Neuronal stem cell (in vitro differentiated cells): ENCODE measurements at places on chromosomes 7 and 10.

DNA sequence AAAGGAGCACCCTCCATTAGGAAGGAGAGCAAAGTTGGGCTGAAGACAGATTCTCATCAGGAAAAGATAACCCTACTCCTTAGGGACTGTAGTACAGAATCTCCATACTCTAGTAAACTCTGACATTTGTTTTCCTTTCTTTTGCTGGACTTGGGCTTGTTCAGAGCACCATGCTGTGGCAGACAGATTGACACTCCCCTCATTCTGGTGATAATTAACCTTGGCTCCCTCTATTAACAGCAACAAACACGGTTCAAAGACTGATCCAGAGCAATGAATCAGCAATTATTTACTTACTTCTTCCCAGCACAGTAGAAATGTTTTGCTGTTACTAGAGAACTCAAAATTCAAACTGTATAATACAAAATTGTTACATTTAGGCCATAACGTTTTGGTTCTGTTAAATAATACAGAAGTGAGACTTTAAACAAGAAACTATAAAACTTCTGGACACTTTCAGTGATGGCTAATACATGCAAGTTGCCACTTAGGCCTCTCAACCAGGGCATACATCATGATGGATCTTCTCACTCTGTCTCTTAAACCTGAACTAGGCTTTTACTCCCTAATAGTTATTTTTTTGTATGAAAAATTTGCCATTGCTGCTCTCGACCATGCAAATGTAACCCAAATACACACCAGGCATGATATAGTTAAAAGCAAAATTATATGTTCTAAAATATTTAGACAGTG lies 639.0 kb downstream of the IPMK start:
- no peak for DNase-seq

- DNase-seq, result no peak
Measured at GRCh38 chr7:79968894-79969293, 165.7 kb upstream of the GNAI1 start.

DNA sequence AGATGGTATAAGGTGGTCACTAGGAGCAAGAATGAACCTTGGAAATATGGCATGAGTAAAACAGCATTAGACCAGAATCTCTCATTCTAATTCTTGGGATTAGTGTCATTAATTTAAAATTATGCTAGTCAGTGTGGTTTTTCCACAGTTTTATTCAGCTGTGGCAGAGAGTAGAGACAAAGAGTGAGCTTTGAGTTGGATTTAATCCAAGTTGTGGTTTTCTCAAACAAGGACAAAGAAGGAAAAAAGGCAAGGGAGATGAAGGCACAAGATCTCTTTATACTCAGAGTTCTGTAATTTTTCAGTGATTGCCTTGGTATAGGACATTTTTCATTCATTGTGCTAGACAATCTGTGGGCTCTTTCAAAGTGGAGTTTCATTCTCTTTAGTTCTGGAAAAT lies 28.2 kb upstream of the AKAP9 start:
- no peak for DNase-seq

- no peak for DNase-seq
Measured at GRCh38 chr10:22895252-22895651, 32.6 kb upstream of the ARMC3 start.

DNA sequence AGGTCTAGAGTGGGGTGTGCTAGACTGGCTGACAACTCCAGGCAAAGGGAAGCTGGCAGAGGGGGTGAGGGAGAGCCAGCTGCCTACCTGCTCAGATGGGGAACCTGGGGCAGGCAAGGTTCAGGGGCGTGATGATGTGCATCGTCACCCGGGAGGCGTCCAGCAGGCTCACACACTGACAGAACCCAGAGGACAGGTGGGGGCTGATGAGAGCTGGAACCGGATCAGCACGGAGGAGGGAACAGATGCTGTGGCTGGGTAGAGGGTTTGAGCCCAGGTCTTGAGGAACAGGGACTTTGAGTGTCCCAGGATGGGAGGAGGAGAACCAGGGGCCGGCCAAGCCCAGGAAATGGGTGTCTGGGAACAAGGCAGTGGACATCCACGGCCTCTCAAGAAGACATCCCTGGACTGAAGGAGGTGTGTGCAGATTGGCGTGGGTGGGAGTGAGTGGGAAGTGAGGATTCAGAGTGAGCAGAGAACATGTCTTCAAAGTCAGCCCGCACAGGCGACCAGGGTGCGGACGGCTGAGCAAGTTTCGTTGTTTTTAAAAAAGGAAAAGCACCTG lies 3.9 kb downstream of the RASGEF1A start:
- no peak for DNase-seq

DNA sequence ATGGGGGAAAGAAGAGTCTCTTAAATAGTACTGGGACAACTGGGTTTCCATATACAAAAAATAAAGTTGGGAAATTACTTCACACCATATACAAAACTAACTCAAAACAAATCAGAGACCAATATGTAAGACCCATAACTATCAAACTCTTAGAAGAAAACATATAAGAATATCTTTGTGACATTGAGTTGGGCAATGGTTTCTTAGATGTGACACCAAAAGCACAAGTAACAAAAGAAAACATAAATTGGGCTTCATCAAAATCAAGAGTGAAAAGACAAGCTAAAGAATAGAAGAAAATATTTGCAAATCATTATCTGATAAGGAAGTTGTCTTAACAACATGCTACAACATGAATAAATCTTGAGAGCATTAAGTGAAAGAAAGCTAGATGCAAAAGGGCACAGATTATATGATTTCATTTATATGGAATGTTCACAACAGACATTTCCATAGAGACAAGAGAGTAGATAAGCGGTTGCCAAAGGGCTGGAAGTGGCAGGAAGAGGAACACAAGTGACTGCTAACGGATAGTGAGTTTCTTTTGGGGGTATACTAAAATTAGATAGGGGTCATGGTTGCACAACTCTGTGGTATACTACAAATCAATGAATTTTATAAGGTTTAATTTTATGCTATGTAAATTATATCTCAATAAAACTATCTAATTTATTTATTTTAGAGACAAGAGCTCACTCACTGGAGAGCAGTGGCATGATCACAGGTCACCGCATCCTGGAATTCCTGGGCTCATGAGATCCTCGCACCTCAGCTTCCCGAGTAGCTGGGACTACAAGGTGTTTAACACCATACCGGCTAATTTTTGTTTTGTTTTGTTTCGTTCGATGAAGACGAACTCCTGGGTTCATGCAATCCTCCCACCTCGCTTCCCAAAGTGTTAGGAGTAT lies 35.4 kb downstream of the JMJD1C start:
- DNase-seq, result no peak

DNA sequence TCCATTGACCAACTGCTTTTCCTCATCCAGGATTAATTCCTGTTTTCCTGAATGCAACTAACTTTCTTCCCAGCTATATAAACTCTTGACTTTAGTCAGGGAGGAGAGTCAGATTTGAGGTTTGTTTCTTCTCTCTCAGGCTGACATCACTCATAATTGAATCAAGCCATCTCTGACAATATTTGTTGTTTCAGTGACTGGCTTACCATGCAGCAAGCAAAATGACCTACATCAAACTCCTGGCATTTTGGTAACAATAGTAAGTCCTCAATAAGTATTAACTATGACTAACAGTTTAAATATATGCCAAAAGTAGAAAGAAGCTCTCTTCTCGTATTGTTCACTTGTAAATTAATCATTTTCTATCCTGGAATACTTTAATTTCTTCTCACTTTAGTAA lies 625.7 kb upstream of the KCND2 start:
- no peak for DNase-seq

DNA sequence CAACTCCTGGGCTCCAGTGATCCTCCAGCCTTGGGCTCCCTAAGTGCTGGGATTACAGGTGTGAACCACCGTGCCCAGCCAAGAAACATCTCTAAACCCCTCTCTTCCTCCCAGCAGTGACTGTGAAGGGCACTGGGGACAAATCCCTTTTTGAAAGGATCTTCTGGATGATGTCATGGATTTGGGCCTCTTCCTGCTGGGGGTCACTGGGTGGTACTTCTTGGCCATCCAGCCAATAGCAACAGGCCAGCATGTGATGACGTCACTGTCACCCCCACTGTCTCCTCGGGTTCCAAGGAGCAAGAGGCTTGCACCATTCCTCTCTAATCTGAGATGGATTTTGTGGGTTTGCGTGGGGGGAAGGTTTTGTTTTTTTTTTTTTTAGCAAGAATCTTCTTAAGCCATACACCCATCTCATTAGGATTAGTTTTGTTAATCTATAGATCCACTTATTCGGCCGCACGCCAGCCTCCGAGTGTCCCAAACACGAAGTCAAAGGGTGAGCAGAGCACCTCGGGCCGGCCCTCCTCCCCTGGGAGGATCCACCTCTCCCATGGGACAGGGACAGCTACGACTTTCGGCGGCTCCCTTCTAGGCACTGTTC lies 29.4 kb upstream of the TNRC18 start:
- peak; percentile 72 for DNase-seq

DNA sequence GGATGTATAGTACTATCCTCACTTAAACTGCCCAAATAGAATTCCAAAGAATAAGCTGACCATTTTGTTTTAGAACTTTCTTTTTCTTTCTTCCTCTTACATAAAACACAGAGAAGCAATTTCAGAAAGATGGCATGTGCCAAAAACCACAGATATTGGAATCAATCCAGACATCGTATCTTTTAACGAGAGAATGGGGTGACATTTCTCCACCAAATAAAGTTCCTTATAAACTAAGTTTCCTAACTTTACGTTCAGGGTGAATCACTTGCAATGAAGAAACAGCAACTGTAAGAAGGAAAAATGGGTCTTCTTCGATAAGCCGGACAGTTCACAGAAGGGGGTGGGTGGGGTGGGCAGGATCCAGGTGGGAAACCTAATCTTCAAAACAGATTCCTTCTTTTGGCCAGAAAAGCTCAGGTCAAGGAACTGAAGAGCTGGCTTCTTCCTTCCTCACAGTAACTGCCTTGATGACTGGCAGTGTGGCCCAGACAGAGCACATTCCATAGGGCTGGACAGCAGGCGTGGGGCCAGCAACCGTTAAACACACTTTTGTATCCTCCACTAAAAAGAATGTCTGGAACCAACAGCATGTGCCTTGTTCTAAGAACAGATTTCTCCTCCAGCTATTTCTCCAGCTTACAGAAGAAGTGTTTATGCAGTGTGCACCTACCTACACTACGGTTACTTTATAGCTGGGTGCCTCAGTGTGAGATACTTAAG lies 31.5 kb downstream of the CREB3L2 start:
- DNase-seq, result no peak

DNA sequence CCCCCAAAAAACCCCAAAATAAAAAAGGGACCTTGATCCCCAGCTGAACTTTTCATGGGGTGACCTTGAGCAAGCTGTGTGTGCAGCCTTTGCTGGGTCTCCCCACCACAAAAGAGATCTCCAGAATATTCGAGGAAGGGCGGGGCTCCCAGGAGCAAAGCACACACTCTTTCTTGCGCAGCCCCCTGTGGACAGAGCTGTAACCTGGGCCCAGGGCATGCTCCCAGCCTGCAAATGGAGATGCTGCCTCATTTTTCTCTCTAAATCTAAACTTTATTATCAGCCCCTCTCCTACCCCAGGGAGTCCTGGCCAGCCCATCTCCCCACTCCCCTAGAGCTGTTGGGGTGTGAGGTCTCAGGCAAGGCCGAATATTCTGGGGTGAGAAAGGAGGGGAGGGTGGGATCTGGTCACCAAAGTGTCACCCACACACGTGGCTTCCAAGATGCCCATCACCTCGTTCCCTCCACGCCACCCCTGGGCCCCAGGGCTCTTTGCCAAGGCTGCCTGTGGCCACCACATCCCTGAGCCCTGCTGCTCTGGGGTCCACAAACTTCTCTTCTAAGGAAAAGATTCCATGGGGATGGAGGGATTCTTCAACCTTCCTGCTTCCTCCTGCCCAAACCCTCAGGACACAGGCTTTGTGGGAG lies 1.7 kb upstream of the CALML3 start:
- DNase-seq, result no peak

- no peak for DNase-seq
Measured at GRCh38 chr7:50405221-50405620, 44.9 kb downstream of the FIGNL1 start.

DNA sequence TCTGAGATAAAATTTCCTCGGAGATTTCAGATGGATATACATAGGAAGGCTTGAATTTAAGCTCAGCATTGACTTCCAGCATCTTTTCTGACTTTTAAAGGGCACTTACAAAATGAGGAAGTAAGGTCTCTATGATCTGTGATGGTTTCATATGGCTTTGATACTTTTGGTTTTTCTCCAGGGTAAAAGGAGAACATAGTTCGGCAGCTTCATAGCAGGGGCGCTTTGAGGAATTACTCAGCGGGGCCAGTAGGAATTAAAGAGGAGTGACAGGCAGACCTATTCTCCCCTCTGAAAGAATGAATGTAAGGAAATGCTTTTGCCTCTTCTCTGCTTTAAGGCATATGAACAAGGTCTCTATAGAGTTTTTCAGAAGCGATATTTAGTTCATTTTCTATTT lies 80.0 kb upstream of the PCDH15 start:
- peak; percentile 6 for DNase-seq

- DNase-seq, result no peak
Measured at GRCh38 chr10:36367362-36367761, 725.3 kb upstream of the FZD8 start.

- DNase-seq, result no peak
Measured at GRCh38 chr7:17492437-17492836, 194.0 kb downstream of the AHR start.

- no peak for DNase-seq
Measured at GRCh38 chr7:23468526-23469149, 1.7 kb downstream of the IGF2BP3 start.

DNA sequence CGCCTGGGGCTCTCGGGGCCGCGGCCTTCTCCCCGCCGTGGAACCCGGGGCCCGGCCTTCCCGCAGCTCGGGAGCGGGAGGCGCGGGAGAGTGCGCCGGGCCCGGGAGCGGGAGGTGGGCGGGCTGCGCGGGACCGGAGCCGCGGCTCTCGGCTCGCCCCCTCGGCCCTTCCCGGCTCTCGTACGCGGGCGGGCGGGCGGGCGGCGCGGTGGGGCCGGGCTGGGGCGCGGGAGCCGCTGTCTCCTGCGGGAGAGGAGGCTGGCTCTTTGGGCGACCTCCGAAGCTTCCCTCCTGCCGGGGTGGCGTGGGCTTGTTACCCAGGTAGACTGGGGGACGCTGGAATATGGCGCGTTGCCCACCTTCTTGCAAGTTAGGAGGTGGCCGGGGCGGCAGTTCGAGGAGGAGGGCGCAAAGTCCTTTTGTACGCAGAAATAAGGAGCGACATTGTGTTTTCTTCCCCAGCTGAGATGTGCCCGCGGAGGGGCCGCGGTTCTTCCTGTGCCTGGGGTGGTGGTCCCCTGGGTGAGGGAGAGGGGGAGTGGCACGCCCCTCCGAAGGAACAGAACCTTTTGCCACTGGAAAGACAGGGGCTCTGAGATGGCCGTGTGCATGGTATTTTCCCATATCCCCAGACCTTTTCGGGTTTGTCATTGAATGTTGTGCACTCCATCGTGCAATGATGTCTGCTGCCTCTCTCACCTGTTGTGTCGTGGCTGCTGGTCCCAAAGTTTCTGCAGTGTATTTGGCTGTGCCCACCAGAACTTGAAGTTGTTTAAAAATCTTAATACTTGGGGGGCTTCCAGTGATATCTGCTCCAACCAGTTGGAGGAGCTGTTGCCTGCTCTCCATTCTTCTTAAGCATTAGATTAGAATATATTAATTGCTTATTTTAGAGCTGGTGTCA lies 844 bp downstream of the NRF1 start:
- DNase-seq, result peak; percentile 30

- DNase-seq, result no peak
Measured at GRCh38 chr10:15035385-15036301, 8.1 kb upstream of the OLAH start.
